MG63 (cell line): ENCODE measurements at places on chromosomes 5 and 9. TPM values are rescaled to one million over a fixed set of nuclear protein-coding genes. Genes with fewer than 3 reads are reported as not detected.

OR2Y1 gene
- not detected in 2 replicates for total RNA-seq

CDX1 gene
- total RNA-seq = 0.07 TPM in 1 of 2 replicates, not detected in the other

LMX1B gene
- total RNA-seq = 0.69 and 1.6 TPM in 2 replicates

ZBED3 gene
- total RNA-seq = 0.20 TPM in 1 of 2 replicates, not detected in the other

DNA sequence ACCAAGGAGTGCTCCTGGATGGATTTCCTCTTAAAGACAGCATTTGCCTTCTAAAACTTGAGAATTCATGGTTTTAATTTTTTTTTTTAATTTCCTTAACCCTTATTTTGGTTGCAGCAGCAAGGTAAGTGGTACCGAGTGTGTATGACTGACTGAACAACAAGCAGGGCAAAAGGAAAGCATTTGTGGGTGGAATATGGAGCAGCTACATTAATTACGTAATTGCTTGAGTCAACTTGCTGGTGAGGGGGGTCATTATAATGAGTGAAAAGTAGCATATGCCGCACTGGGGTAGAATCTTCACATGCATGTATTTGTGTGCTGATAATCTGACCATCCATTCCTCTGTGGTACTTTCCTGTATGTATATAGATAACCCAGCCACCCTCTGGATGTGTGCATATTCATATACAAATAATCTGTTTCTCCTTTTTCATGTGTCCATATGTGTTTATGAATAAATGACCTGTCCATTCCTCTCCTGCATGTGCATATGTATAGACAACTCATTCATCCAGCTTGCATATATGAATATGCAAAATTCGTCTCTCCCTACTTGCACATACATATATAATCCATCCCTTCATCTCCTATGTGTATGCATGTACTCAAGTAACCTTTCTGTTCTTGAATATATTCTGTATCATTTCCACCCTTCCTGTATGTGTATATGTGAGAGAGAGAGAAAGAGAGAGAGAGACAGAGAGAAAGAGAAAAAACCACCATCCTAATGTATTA lies 147.5 kb upstream of the RUSC2 start:
- DNase-seq = no peak

- no peak for DNase-seq
Observed at GRCh38 chr9:29475471-29475870, 1902.2 kb upstream of the C9orf72 start.
